ENCODE measurements at places on chromosomes 5 and 9.

- DNase-seq: no peak
Observed at GRCh38 chr9:720239-720881, 121.1 kb upstream of the DMRT1 start.

- no peak for DNase-seq
Observed at GRCh38 chr5:61319388-61320146, 12.5 kb upstream of the ZSWIM6 start.

GRCh38 chr9:129569502-129570449 lies 51.1 kb downstream of the C9orf50 start:
- DNase-seq: no peak

GRCh38 chr9:131318231-131319085 lies 28.9 kb downstream of the PLPP7 start:
- no peak for DNase-seq

DNA sequence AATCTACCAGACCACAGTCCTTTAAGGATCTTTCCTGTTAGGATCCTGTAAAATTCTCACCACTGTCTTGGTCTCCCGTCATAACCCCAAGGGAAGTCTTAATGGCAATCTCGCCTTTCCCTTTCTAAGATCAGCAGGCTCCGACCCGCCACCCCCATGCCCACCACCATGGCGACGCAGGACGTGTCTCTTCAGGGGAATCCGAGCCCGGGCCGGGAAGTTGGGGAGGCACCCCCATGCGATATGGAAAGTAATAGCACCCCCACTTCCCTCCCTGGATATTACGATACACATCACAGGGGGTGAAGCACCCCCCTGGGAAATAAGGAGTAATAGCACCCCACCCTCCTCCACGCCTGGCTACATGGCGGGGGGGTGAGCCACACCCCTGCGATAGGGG lies 8.3 kb upstream of the STK32A start:
- DNase-seq: no peak

Data from uterus (tissue), 4 donors.